ENCODE measurements at places on chromosomes 1 and 21.
A peak's percentile ranks its signal among the peaks of the same experiment; 100 is the strongest.

DNA sequence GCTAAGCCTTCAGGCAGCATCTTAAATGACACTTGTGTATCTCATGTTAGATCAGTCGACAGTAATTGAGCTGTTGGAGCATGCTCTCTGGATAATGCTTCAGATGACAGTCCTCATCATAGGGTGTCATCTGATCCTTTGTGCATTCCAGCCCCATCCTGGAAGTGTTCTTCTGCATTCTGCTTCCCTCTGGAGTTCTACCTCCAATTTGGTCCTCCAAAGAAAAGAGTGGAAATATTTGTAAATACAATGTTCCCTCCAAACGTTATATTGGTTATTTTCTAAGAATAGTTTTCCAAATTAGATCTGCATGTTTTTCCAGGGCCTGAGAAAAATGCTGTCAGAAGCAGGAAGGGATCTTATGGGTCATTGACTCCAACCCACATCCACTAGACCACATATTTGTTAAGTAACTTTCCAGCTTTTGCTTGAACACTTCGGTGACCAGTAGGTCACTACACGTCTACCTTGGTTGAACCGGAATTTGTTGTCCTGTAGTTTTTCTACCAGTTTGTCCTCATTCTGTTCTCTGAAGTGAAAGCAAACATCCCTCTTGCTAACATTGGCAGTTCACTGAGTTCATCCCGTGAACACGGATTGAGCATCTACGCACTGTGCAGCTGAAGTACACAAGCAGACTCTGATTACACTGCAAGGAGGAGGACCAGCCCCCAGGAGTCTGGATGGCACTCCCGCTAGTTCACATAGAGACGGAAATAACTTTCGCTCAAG lies 136.0 kb downstream of the TLR5 start:
- H3K4me3 ChIP-seq: no peak overlapping the region
- H3K27ac ChIP-seq: no peak overlapping the region
- peaks cover 24% of the 10 kb centered on the region for H3K4me1 ChIP-seq
- no peaks in the 10 kb centered on the region for H3K27me3 ChIP-seq
- H3K36me3 ChIP-seq: no peaks in the 10 kb centered on the region

DNA sequence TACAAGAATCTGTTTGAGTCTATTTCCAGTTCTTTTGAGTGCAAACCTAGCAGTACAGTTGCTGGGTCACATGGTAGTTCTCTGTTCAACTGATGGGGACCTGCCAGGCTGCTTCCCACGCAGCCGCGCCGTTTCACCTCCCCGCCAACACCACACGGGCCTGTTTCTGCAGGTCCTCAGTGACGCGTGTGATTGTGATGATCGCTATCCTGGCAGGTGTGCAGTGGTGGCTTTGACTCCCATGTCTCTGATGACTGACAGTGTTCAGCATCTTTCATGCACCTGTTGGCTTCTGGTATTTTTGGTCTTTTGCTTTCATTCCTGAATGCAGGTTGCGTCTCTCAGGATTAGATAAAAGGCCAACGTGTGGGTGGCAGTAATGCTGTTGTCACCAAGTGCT lies 41.6 kb downstream of the FAAP20 start:
- no peak overlapping the region for H3K27ac ChIP-seq
- no peaks in the 10 kb centered on the region for H3K4me1 ChIP-seq
- H3K36me3 ChIP-seq: no peaks in the 10 kb centered on the region
- H3K27me3 ChIP-seq: no peaks in the 10 kb centered on the region
- no peak overlapping the region for H3K4me3 ChIP-seq

GRCh38 chr1:77057994-77058585 lies 161.1 kb downstream of the PIGK start:
- H3K27ac ChIP-seq: no peak overlapping the region
- H3K36me3 ChIP-seq: no peaks in the 10 kb centered on the region
- H3K4me3 ChIP-seq: no peak overlapping the region
- no peaks in the 10 kb centered on the region for H3K4me1 ChIP-seq
- no peaks in the 10 kb centered on the region for H3K27me3 ChIP-seq

DNA sequence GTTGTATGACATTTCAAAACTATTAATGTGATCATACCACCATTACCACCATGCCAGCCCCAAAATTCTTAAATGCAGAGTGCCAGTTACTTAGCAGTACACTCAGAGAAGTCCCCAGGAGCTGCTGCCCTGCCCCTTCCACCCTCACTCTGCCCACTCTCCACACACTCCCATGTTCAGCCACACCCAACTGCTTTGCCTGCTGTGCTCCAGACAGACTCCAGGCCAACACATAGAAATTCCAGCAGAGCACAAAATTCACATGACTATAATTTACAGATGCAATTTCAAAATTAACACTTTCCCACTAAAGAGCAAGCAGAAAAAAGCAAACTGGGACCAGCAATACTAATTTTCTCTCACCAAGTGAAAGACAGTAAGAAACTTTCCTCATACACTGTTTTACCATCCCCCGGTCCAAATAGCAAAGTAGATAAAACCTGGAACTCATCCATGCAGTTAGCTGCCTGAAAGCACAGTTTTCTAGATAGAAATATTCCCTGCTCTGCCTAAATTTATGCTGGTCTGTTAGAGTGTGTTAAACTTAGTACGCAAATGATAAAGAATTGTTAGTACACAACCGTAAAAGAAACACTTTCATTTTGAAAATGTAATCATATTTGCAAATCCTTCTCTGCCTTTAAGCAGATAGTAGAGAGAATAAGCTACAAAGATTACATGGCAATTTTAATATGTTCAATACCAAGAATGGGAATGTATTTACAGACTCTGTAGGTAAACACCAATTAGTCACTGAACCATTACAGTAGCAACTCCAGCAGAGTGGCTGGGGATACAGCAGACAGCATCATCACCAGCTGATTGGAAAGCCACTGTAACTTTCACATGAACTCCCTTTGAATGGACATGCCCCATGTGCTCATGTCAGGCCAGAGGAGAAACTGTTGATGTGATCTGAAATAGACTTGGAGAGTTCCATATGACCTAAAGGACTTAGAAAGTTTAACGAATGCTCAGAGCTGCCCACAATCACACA lies 176.5 kb downstream of the VAV3 start:
- no peak overlapping the region for H3K4me3 ChIP-seq
- H3K27ac ChIP-seq: no peak overlapping the region
- H3K36me3 ChIP-seq: no peaks in the 10 kb centered on the region

GRCh38 chr1:119779869-119780356 lies 11.2 kb upstream of the HMGCS2 start:
- no peak overlapping the region for H3K27ac ChIP-seq
- no peaks in the 10 kb centered on the region for H3K4me1 ChIP-seq
- H3K36me3 ChIP-seq: no peaks in the 10 kb centered on the region
- H3K27me3 ChIP-seq: no peaks in the 10 kb centered on the region

GRCh38 chr1:169128562-169128961 lies 22.1 kb downstream of the ATP1B1 start:
- H3K4me1 ChIP-seq: no peaks in the 10 kb centered on the region
- no peaks in the 10 kb centered on the region for H3K36me3 ChIP-seq
- no peaks in the 10 kb centered on the region for H3K27me3 ChIP-seq
- no peak overlapping the region for H3K4me3 ChIP-seq

GRCh38 chr1:178310685-178311105 lies 186.1 kb downstream of the CLEC20A start:
- no peaks in the 10 kb centered on the region for H3K36me3 ChIP-seq
- no peak overlapping the region for H3K27ac ChIP-seq
- no peaks in the 10 kb centered on the region for H3K27me3 ChIP-seq
- peak; percentile 46 for ATAC-seq
- H3K4me1 ChIP-seq: peaks cover 11% of the 10 kb centered on the region

- no peak for ATAC-seq
- peaks cover 3% of the 10 kb centered on the region for H3K4me1 ChIP-seq
- no peak overlapping the region for H3K27ac ChIP-seq
- H3K4me3 ChIP-seq: no peak overlapping the region
These were observed 1.2 kb upstream of the DBT start for GRCh38 chr1:100250807-100251206.
